Uterus (tissue), 4 donors: ENCODE measurements at places on chromosomes 6 and 20. TPM values are rescaled to one million over a fixed set of nuclear protein-coding genes. Genes with fewer than 3 reads are reported as not detected.

GRCh38 chr6:15754706-15755079 is 91.9 kb upstream of the DTNBP1 start:
- no peak overlapping the region for H3K27ac ChIP-seq
- H3K4me1 ChIP-seq: no peaks in the 10 kb centered on the region
- no peak overlapping the region for H3K4me3 ChIP-seq
- no peaks in the 10 kb centered on the region for H3K27me3 ChIP-seq

- H3K27me3 ChIP-seq: no peaks in the 10 kb centered on the region
- H3K4me1 ChIP-seq: no peaks in the 10 kb centered on the region
- no peaks in the 10 kb centered on the region for H3K36me3 ChIP-seq
- peak; percentile 44 for DNase-seq
- H3K27ac ChIP-seq: no peak overlapping the region
Measured at GRCh38 chr6:14129575-14129974, 12.0 kb downstream of the CD83 start.

- no peaks in the 10 kb centered on the region for H3K36me3 ChIP-seq
- H3K4me3 ChIP-seq: no peak within 1 kb of the TSS
- H3K27me3 ChIP-seq: no peaks in the 10 kb centered on the region
- no peak for DNase-seq
- H3K4me1 ChIP-seq: no peaks in the 10 kb centered on the region
- H3K27ac ChIP-seq: peak within 1 kb of the TSS; percentile 17
Measured at GRCh38 chr6:44216677-44217331, at the start of gene MYMX. Gene MYMX, plus strand, starts transcription at chr6:44216926. Its CDS starts 546 bp downstream, at chr6:44217472.

GRCh38 chr6:157713451-157714152 is 109.4 kb upstream of the SNX9 start:
- DNase-seq: no peak
- no peaks in the 10 kb centered on the region for H3K36me3 ChIP-seq
- peaks cover 5% of the 10 kb centered on the region for H3K4me1 ChIP-seq
- no peaks in the 10 kb centered on the region for H3K27me3 ChIP-seq
- H3K27ac ChIP-seq: peak overlapping the region; percentile 89
- no peak overlapping the region for H3K4me3 ChIP-seq

GRCh38 chr6:105317607-105318533 is 85.0 kb downstream of the PREP start:
- no peaks in the 10 kb centered on the region for H3K27me3 ChIP-seq
- H3K36me3 ChIP-seq: no peaks in the 10 kb centered on the region
- DNase-seq: no peak
- no peak overlapping the region for H3K27ac ChIP-seq
- no peaks in the 10 kb centered on the region for H3K4me1 ChIP-seq

GRCh38 chr20:13382786-13383185 is 161.7 kb downstream of the ISM1 start:
- H3K27ac ChIP-seq: no peak overlapping the region
- no peaks in the 10 kb centered on the region for H3K27me3 ChIP-seq
- no peak overlapping the region for H3K4me3 ChIP-seq
- no peaks in the 10 kb centered on the region for H3K4me1 ChIP-seq

GRCh38 chr6:154932515-154933027 is 62.5 kb upstream of the TIAM2 start:
- no peak for DNase-seq
- H3K36me3 ChIP-seq: no peaks in the 10 kb centered on the region
- no peak overlapping the region for H3K4me3 ChIP-seq
- H3K4me1 ChIP-seq: no peaks in the 10 kb centered on the region
- H3K27ac ChIP-seq: no peak overlapping the region
- no peaks in the 10 kb centered on the region for H3K27me3 ChIP-seq

- H3K27me3 ChIP-seq: no peaks in the 10 kb centered on the region
- H3K36me3 ChIP-seq: no peaks in the 10 kb centered on the region
- DNase-seq: no peak
- no peak overlapping the region for H3K4me3 ChIP-seq
- H3K4me1 ChIP-seq: no peaks in the 10 kb centered on the region
Measured at GRCh38 chr6:96923400-96923799, 1.1 kb upstream of the KLHL32 start.

- no peak overlapping the region for H3K27ac ChIP-seq
- H3K36me3 ChIP-seq: no peaks in the 10 kb centered on the region
- H3K27me3 ChIP-seq: no peaks in the 10 kb centered on the region
- no peaks in the 10 kb centered on the region for H3K4me1 ChIP-seq
- DNase-seq: no peak
Measured at GRCh38 chr20:54772893-54773642, 297.7 kb downstream of the DOK5 start.

- no peaks in the 10 kb centered on the region for H3K27me3 ChIP-seq
- H3K27ac ChIP-seq: peak overlapping the region; percentile 97
- peak overlapping the region; percentile 97 for H3K4me3 ChIP-seq
- peaks cover 9% of the 10 kb centered on the region for H3K4me1 ChIP-seq
Measured at GRCh38 chr20:48921883-48922820, 641 bp downstream of the ARFGEF2 start.

DNA sequence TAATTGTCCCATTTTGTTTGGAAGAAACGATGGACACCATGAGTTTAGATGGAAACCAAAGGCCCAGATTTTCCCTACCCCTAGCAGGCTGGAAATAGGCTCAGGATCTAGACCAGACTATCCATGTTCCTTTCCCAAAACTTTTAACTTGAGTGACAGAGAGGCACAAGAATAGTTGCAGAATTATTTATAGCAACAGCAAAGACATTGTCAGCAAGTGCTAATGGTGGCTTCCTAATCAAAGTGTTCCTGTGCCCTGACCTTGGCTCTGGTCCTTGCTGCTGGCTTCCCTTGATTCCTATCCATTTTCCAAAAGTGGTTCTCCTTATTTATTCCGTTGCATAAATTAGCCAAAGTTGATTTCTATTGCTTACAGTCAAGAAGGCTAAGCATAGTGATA is 103.1 kb downstream of the RNGTT start:
- no peaks in the 10 kb centered on the region for H3K36me3 ChIP-seq
- no peaks in the 10 kb centered on the region for H3K4me1 ChIP-seq
- H3K27me3 ChIP-seq: no peaks in the 10 kb centered on the region
- H3K4me3 ChIP-seq: no peak overlapping the region

- H3K27me3 ChIP-seq: no peaks in the 10 kb centered on the region
- no peak overlapping the region for H3K4me3 ChIP-seq
- H3K27ac ChIP-seq: no peak overlapping the region
Measured at GRCh38 chr20:5843054-5843592, 92.9 kb downstream of the SHLD1 start.

- no peak overlapping the region for H3K4me3 ChIP-seq
- H3K27me3 ChIP-seq: no peaks in the 10 kb centered on the region
- H3K27ac ChIP-seq: no peak overlapping the region
- DNase-seq: no peak
- H3K36me3 ChIP-seq: no peaks in the 10 kb centered on the region
Measured at GRCh38 chr6:13766201-13766634, 48.1 kb downstream of the MCUR1 start.

DNA sequence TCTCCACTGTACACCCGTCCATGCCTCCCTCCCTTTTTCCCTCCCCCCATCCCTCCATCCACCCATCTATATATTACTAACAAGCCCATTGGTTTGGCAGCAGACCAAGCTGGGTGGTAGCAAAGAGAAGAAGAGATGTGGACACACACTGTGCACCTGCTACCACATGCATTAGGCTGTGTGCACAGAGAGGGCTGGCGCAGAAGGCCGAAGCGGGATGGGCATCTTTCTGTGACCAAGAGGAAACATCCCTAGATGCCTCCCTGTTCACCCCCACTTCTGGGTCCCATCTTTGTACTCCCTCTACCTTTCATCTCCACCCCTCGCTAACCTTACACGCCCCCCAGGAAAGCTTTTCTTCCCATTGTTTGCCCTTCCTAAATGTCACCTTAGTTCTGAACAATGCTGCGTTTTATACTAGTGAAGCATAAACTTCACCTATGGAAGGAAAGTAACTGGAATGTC is 64.9 kb upstream of the AFDN start:
- no peak overlapping the region for H3K4me3 ChIP-seq
- no peak overlapping the region for H3K27ac ChIP-seq
- no peaks in the 10 kb centered on the region for H3K27me3 ChIP-seq

DNA sequence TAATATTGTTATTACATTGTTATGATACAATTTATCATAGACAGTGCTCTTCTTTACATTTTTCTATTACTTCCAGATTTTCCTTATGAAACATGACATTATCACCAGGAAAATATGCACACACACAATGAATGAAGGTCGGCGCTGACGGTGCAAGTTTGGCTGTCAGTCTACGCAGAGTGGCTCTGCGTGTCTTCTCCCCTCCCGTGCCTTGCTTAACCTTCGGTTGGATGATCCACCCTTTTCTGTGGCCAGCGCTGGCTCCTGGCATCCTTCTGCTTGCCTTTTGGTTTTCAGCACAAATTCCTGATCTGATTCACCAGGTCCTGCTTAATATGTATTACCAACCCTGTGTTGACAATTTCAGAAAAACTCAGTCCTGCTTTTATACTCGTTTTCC is 157.4 kb downstream of the TSHZ2 start:
- no peaks in the 10 kb centered on the region for H3K36me3 ChIP-seq
- no peaks in the 10 kb centered on the region for H3K4me1 ChIP-seq
- DNase-seq: no peak
- no peaks in the 10 kb centered on the region for H3K27me3 ChIP-seq

GRCh38 chr20:59837623-59838394 is 95.6 kb downstream of the SYCP2 start:
- peaks cover 6% of the 10 kb centered on the region for H3K4me1 ChIP-seq
- H3K36me3 ChIP-seq: no peaks in the 10 kb centered on the region
- no peak overlapping the region for H3K27ac ChIP-seq
- H3K27me3 ChIP-seq: no peaks in the 10 kb centered on the region
- DNase-seq: no peak

DNA sequence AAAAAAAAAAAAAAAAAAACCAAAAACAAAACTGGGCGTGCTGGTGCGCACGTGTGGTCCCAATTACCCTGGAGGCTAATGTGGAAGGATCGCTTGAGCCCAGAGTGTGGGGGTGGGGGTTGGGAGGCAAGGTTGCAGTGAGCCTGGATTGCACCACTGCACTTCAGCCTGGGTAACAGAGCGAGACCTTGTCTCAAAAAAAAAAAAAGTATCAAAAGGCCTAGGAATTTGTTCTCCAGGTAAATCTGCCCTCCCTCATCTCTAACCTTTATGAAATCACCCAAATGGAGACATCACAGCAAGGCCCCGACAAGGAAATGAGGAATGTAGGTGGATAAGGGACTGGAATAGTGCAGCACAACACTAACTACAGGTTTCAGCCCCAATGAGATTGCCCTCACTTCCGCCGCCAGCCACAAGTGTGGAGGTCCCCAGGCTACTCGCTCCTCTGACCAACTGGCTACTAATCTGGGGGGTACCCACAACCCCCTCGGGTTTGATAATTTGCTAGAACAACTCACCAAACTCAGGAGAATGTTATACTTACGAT is 36.8 kb upstream of the DDR1 start:
- no peaks in the 10 kb centered on the region for H3K4me1 ChIP-seq
- no peaks in the 10 kb centered on the region for H3K36me3 ChIP-seq
- no peaks in the 10 kb centered on the region for H3K27me3 ChIP-seq
- H3K27ac ChIP-seq: no peak overlapping the region
- H3K4me3 ChIP-seq: no peak overlapping the region

DNA sequence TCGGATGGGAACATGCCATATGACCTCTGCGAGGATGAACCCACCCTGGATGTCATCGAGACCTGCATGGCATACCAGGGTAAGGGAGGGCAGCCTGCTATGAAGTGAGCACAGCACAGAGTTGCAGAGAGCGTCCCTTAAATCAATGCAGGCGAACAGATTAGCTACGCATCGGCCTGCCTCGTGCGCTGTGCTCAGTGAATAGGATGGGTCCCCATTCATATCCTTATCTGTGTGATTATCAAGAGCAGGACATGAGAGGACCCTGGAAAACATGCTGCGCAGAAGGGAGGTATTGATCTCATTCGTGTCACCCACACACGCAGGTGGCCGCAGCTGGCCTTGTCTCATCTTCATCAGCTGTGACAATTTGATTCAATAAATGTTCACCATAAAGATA is 25.6 kb upstream of the FAM83D start:
- no peak overlapping the region for H3K4me3 ChIP-seq
- no peaks in the 10 kb centered on the region for H3K27me3 ChIP-seq
- no peaks in the 10 kb centered on the region for H3K36me3 ChIP-seq
- no peak for DNase-seq

DNA sequence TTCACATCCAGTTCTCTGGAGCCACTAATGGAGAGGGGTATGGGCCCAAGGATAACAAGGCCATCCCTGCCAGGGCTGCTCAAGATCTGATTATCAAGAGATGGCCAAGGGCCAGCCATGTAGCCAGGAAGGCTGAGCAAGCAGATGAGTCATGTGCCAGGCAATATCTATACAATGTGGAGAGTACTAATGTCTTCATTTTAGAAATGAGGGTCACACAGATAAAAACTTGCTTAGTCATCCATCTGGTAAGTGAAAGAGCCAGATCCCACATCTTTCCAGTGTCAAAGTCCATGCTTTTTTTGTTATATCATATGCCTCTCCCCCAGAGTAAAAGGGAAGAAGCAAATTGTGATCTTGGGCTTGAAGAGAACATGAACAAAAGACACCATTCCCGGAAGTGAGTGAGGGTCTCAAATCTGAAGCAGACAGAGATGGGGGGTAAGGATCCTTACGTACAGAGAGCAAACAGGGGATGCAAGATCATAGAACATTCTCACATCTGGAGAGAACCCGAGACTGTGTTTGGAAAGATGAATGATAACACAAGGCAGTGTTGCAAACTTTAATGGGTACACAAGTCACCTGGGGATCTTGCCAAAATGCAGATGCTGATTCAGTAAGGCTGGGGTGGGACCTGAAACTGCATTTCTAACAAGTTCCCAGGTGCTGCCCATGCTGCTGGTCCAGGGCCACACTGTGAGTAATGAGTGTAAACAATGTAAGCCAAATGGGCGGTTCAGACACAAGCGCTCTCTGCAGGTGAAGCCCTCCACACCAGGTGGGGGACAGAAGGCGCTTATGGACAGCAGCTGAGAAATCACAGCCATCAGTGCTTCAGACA is 20.0 kb upstream of the GSTA3 start:
- no peak overlapping the region for H3K4me3 ChIP-seq
- H3K27me3 ChIP-seq: no peaks in the 10 kb centered on the region
- no peaks in the 10 kb centered on the region for H3K36me3 ChIP-seq
- no peak for DNase-seq
- H3K27ac ChIP-seq: no peak overlapping the region

DNA sequence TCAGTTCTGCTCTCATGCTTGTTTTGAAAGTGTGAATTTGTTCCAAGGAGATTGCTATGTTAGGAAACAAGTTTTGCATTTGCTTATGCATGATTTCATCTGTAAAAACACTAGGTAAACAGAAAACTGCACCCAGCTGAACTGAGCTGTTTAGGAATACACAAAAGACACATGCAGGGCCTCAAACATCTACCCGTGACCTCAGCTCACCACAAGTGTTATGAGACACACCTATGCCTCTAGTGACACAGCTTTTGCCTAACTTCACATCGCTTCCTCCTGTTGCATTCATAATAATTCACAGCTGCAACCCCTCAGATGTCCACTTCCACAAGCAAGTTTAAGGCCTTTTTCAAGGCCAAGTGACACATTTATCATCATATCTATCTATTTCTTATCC is 98.0 kb upstream of the SLC24A3 start:
- no peak overlapping the region for H3K4me3 ChIP-seq
- no peaks in the 10 kb centered on the region for H3K36me3 ChIP-seq
- H3K27ac ChIP-seq: no peak overlapping the region
- no peaks in the 10 kb centered on the region for H3K4me1 ChIP-seq
- no peak for DNase-seq

GRCh38 chr6:11129908-11130565 is 18.5 kb upstream of the ERVFRD-1 start:
- no peak overlapping the region for H3K4me3 ChIP-seq
- H3K27ac ChIP-seq: no peak overlapping the region
- H3K27me3 ChIP-seq: no peaks in the 10 kb centered on the region
- H3K36me3 ChIP-seq: no peaks in the 10 kb centered on the region
- DNase-seq: no peak
- peaks cover 4% of the 10 kb centered on the region for H3K4me1 ChIP-seq

TNFRSF6B gene
- total RNA-seq: not detected

IL20RA gene
- 5.2 TPM for total RNA-seq

WFDC13 gene
- total RNA-seq: not detected

PDE7B gene
- total RNA-seq: 21.1 TPM

PPP1R16B gene
- 7.6 TPM for total RNA-seq
